ENCODE measurements at places on chromosomes 7 and 10. TPM values are rescaled to one million over a fixed set of nuclear protein-coding genes. Genes with fewer than 3 reads are reported as not detected.

- no peak overlapping the region for H3K27ac ChIP-seq
- no peaks in the 10 kb centered on the region for H3K4me1 ChIP-seq
- H3K4me3 ChIP-seq, result no peak overlapping the region
- no peaks in the 10 kb centered on the region for H3K27me3 ChIP-seq
- DNase-seq, result no peak
These were observed 47.2 kb downstream of the FAM107B start for GRCh38 chr10:14727465-14727864.

- no peaks in the 10 kb centered on the region for H3K36me3 ChIP-seq
- H3K27me3 ChIP-seq, result no peaks in the 10 kb centered on the region
- H3K4me3 ChIP-seq, result no peak overlapping the region
- H3K27ac ChIP-seq, result no peak overlapping the region
These were observed 609.0 kb upstream of the DPP6 start for GRCh38 chr7:153443032-153443701.

GRCh38 chr10:100709146-100710082 is 36.0 kb upstream of the PAX2 start:
- peaks cover 82% of the 10 kb centered on the region for H3K27me3 ChIP-seq
- no peaks in the 10 kb centered on the region for H3K4me1 ChIP-seq
- no peak overlapping the region for H3K27ac ChIP-seq
- no peak for DNase-seq

- peaks cover 33% of the 10 kb centered on the region for H3K36me3 ChIP-seq
- H3K4me3 ChIP-seq, result peak overlapping the region; percentile 89
- H3K27ac ChIP-seq, result peak overlapping the region; percentile 91
- peaks cover 6% of the 10 kb centered on the region for H3K4me1 ChIP-seq
These were observed 928 bp downstream of the COMTD1 start for GRCh38 chr10:75234683-75235374.

MALRD1 gene
- total RNA-seq, result not detected
